AG04450 (cell line): ENCODE measurements at places on chromosomes 7 and 10. TPM values are rescaled to one million over a fixed set of nuclear protein-coding genes. Genes with fewer than 3 reads are reported as not detected.

The SPDYE16 gene
- not detected in 2 replicates for polyA plus RNA-seq

The CYP2C18 gene
- polyA plus RNA-seq, result not detected in 2 replicates

The AP3M1 gene
- 52.0 and 70.7 TPM in 2 replicates for polyA plus RNA-seq

The SPDYE2B gene
- polyA plus RNA-seq, result not detected in 2 replicates

The MOGAT3 gene
- not detected in 2 replicates for polyA plus RNA-seq

The TCERG1L gene
- polyA plus RNA-seq, result not detected in 2 replicates

The HIPK2 gene
- 61.4 and 74.6 TPM in 2 replicates for polyA plus RNA-seq

The DKK1 gene
- 21.9 and 35.2 TPM in 2 replicates for polyA plus RNA-seq

The LIPF gene
- polyA plus RNA-seq, result not detected in 2 replicates

The STK17A gene
- 29.5 and 39.7 TPM in 2 replicates for polyA plus RNA-seq

The SLC26A5 gene
- not detected in 2 replicates for polyA plus RNA-seq

The INHBA gene
- polyA plus RNA-seq, result 28.1 and 28.5 TPM in 2 replicates

The FBXL13 gene
- 0.79 and 0.95 TPM in 2 replicates for polyA plus RNA-seq

The OR6B1 gene
- not detected in 2 replicates for polyA plus RNA-seq

The TDRD1 gene
- not detected in 2 replicates for polyA plus RNA-seq

The PDE1C gene
- 3.4 and 3.8 TPM in 2 replicates for polyA plus RNA-seq

The HTR7 gene
- 1.1 TPM in 2 replicates for polyA plus RNA-seq

The DRGX gene
- polyA plus RNA-seq, result not detected in 2 replicates

The CYP3A7 gene
- 0.17 and 0.36 TPM in 2 replicates for polyA plus RNA-seq

The FANK1 gene
- 2.8 and 4.0 TPM in 2 replicates for polyA plus RNA-seq

The PAPSS2 gene
- 44.0 and 51.4 TPM in 2 replicates for polyA plus RNA-seq

The TLL2 gene
- polyA plus RNA-seq, result 0.01 TPM in 1 of 2 replicates, not detected in the other

The TBC1D12 gene
- 4.1 and 4.7 TPM in 2 replicates for polyA plus RNA-seq

The BICC1 gene
- polyA plus RNA-seq, result 25.6 and 29.0 TPM in 2 replicates

The TSPAN33 gene
- 0.73 and 0.88 TPM in 2 replicates for polyA plus RNA-seq

The GPR22 gene
- not detected in 2 replicates for polyA plus RNA-seq

The SFTPA1 gene
- polyA plus RNA-seq, result not detected in 2 replicates

The LRIT1 gene
- not detected in 2 replicates for polyA plus RNA-seq

The ELAPOR2 gene
- 3.4 and 3.9 TPM in 2 replicates for polyA plus RNA-seq

The SGPL1 gene
- polyA plus RNA-seq, result 30.1 and 30.8 TPM in 2 replicates

The HOXA4 gene
- 5.4 and 5.8 TPM in 2 replicates for polyA plus RNA-seq

The MAD1L1 gene
- 11.9 and 13.5 TPM in 2 replicates for polyA plus RNA-seq

The OR2A12 gene
- polyA plus RNA-seq, result not detected in 2 replicates

The GNAT3 gene
- polyA plus RNA-seq, result not detected in 2 replicates

The PHKG1 gene
- polyA plus RNA-seq, result 0.20 and 0.26 TPM in 2 replicates

The CPSF4 gene
- 27.6 and 32.2 TPM in 2 replicates for polyA plus RNA-seq

The LIPM gene
- polyA plus RNA-seq, result not detected in 2 replicates

The CALML5 gene
- polyA plus RNA-seq, result not detected in 2 replicates

The LOXL4 gene
- polyA plus RNA-seq, result 41.0 and 45.5 TPM in 2 replicates

The C1QL3 gene
- not detected in 2 replicates for polyA plus RNA-seq

The HOXA7 gene
- polyA plus RNA-seq, result 5.1 and 5.3 TPM in 2 replicates

The ERCC6 gene
- 9.5 and 9.8 TPM in 2 replicates for polyA plus RNA-seq

The GPR146 gene
- 0.50 and 0.69 TPM in 2 replicates for polyA plus RNA-seq

The C10orf53 gene
- not detected in 2 replicates for polyA plus RNA-seq

The NKX1-2 gene
- polyA plus RNA-seq, result not detected in 2 replicates

The ZNF394 gene
- polyA plus RNA-seq, result 9.4 TPM in 2 replicates

The AKR1B15 gene
- polyA plus RNA-seq, result 0.10 TPM in 1 of 2 replicates, not detected in the other

The ELFN1 gene
- polyA plus RNA-seq, result 0.10 and 0.14 TPM in 2 replicates

The HYAL4 gene
- not detected in 2 replicates for polyA plus RNA-seq
